ENCODE measurements at places on chromosomes 16 and 17. TPM values are rescaled to one million over a fixed set of nuclear protein-coding genes. Genes with fewer than 3 reads are reported as not detected.

MYH8 gene
- not detected for total RNA-seq

CPHXL2 gene
- total RNA-seq: not detected

TBX2 gene
- under 0.01 TPM for total RNA-seq

TAT gene
- total RNA-seq: not detected

SLC16A5 gene
- 32.4 TPM for total RNA-seq

ALDOA gene
- total RNA-seq: 572 TPM

MYADML2 gene
- total RNA-seq: not detected

EME1 gene
- 1.2 TPM for total RNA-seq

SMIM22 gene
- not detected for total RNA-seq

TMC6 gene
- total RNA-seq: 39.3 TPM

GUCY2D gene
- not detected for total RNA-seq

ASGR2 gene
- total RNA-seq: not detected

HBQ1 gene
- total RNA-seq: not detected

SRCIN1 gene
- not detected for total RNA-seq

SLC13A2 gene
- total RNA-seq: not detected

CHST4 gene
- total RNA-seq: not detected

ATP2C2 gene
- total RNA-seq: not detected

HEXD gene
- total RNA-seq: 15.2 TPM

DGKE gene
- total RNA-seq: 6.4 TPM

NPIPB8 gene
- 2.0 TPM for total RNA-seq

SEPTIN1 gene
- total RNA-seq: 0.39 TPM

ST6GALNAC1 gene
- total RNA-seq: 1.3 TPM

MAPK7 gene
- 27.9 TPM for total RNA-seq

KRT39 gene
- total RNA-seq: not detected
